ENCODE measurements at places on chromosomes 3 and 15. TPM values are rescaled to one million over a fixed set of nuclear protein-coding genes. Genes with fewer than 3 reads are reported as not detected.

Gene FOXB1
- polyA plus RNA-seq, result not detected

Gene C15orf62
- polyA plus RNA-seq, result 0.19 TPM

Gene FRMD4B
- polyA plus RNA-seq, result 3.0 TPM

Gene KNG1
- not detected for polyA plus RNA-seq

Gene TMEM266
- 12.1 TPM for polyA plus RNA-seq

Gene ANKRD34C
- not detected for polyA plus RNA-seq

Gene RPSA
- 961 TPM for polyA plus RNA-seq

Gene NOX5
- not detected for polyA plus RNA-seq

Gene OXTR
- polyA plus RNA-seq, result 0.38 TPM

Gene STRIT1
- 1,075 TPM for polyA plus RNA-seq

Gene TTLL13
- polyA plus RNA-seq, result 0.03 TPM

- no peak for DNase-seq
Measured at GRCh38 chr3:159528251-159528895, 460.3 kb upstream of the IL12A start.

DNA sequence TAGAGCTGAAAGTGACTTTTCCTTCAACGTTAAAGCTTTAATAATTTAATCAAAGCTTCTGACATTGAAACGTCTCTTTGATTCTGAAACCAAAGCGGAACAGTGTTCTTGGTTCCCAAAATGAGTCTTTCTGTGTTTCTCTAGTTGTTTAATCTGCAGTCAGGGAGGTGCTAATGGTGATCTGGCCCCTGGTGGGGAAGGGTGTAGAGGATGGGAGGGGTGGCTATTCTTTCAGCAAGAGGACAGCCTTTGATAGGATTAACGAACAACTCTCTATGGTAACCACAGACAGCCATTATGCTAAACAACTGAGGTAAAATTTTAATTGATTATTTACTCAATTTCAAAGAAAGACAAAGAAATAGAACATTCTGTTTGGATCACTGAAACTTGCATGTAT lies 79.9 kb upstream of the CADPS start:
- DNase-seq, result no peak

GRCh38 chr3:186451371-186451770 lies 89.3 kb upstream of the DGKG start:
- DNase-seq, result no peak

- no peak for DNase-seq
Measured at GRCh38 chr15:31346367-31347066, 19.9 kb downstream of the KLF13 start.

GRCh38 chr3:40534283-40534682 lies 9.5 kb downstream of the ZNF621 start:
- DNase-seq, result no peak

DNA sequence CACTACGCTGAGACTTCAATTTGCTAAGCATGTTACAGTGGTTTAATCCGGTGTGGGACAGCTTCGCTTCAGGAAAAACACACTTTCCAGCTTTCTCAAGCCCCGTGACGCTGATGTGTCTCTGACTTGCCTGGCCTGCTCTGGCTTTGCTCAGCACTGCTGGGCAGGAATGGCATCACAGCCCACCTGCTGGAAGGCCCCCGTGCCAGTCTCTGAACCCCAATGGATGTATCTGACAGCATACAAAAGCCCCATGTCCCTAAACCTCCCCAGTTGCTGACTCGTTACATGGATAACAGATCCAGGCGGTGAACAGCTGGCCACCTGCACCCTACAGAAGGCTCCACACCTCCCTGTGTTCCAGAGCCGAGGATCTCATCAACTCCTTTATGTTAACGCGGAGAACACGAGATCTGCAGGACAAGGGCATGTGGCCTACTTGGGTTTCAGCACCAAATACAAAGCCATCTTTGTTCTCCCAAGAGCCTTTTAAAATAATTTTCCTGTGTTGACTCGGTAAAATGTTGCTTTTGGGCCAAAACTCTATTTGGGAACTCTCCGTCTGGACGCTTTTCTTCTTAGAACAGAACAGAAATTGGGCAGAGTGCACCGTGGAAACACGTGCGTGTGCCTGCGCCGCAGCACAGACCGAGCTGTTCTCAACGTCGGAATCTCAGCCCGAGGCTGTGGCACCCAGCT lies 61.4 kb downstream of the ATP10A start:
- DNase-seq, result no peak

DNA sequence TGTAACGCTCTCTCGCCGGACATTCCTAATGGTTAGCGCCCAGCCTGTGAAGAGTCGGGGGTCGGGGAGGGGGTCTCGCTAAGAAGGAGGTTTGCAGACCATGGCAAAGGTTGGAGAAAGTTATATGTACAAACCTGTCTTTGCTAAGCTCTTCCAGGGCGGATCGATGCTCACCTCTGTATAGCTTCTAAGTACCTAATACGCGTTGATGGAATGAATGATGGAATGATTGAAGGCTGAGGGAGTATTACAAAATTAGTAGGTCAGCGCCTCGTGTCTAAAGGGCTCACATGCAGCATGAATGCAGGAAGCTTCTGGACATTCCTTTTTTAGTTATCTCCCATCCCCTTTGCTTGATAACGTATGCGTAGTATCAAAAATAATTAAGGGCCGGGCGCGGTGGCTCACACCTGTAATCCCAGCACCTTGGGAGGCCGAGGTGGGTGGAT lies 305 bp upstream of the KPNA1 start:
- DNase-seq, result no peak

- DNase-seq, result no peak
Measured at GRCh38 chr15:57218826-57219576, 157.3 kb upstream of the CGNL1 start.

DNA sequence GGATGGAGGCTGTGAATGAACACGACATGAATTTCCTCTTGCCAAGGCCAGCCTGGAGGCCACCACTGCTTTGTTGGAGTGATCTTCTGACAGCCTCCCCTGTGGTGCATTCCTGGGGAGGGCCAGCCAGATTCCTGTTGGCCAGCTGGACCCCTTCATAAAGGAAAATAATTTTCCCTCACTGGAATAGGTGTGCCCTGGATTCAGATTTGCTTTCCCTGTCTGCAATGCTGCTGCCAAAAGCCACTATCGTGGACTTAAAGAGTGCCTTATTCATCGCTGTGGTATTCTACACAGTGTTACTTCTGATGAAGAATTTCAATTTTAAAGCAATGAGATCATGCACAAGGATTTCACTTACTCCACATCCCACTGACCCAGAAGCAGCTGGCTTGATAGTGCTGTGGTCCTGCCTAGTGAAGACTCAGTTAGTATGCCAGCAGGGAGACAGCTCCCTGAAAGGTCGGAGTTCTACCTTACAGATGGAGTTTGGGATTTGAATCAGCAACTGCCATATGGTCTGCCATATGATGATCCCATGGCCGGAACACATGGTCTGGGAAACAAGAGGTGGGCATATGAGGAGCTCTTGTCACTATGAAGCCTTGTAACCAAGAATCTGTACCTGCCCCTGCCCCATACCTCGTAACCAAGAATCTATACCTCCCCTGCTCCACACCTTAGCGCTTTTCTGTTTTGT lies 145.2 kb downstream of the KLF13 start:
- no peak for DNase-seq

DNA sequence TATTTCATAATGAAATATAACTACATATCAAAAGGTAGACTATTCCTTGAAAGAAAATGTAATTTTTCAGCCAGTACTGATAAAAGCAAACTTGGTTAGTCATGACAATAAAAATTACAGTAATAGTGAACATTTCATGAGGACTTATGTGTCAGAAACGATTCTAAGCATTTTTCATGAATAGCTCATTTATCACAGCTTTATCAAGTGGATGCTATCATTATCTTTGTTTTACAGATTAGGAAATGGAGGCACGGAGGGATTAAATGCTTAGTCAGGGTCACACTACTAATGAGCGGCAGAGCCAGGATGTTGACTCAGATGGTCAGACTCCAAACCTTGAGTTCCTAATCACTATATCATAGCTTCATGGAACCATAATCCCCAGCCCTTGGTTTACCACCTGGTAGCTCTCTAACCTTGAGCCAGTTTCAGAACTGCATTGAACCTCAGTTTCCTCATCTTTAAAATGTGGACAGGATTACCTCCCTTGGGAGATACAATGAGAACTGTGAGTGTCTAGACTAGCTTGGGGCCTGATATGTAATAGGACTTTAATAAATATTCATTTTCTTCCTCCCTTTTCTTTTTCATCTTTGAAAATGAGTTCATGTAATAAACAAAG lies 85.4 kb downstream of the TNIK start:
- no peak for DNase-seq

GRCh38 chr3:94909726-94910125 lies 846.9 kb downstream of the NSUN3 start:
- DNase-seq, result no peak

DNA sequence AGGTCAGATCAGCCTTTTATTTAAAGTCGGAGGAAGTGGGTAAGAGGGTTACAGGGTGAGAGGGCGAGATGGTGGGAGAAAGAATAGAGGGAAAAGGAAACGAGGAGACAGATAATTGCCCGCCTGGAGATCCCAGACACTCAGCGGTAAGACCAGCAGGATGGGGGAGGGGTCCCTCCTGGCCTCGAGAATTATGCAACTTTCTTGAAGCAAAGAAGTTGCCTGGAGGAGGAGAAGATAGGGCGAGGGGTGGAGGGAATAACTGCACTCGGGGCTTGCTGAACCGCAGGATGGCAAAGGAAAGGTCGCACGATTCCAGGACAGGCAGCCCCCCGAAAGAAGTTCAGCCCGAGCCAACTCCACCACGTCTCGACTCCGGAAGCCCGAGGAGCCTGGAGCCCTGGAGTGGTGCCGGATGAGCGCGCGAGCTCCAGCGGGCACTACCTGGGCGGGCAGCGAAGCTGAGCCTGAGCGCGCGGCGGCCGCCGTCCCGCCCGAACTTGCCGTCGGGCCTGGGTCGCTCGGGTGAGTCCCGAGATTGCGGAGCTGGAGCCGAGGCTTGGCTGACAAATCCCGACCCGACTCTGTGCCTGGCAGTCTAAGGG lies 402 bp downstream of the WWTR1 start:
- peak; percentile 78 for DNase-seq

DNA sequence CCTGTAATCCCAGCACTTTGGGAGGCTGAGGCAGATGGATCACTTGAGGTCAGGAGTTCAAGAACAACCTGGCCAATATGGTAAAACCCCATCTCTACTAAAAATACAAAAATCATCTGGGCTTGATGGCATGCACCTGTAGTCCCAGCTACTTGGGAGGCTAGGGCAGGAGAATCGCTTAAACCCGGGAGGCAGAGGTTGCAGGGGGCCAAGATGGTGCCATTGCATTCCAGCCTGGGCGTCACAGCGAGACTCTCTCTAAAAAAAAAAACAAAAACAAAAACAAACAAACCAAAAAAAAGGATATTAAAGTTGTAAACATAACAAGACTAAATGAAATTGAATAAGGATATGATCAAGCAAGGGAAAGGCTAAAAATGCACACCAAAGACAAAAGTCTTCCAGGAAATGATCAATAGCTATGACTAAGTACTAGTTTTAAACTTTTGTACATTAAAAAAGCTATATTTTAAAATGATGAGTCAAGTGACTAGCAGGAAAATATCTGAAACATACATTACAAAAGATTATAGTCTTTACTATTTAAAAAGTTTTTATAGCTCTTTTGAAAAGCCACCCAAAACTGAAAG lies 28.6 kb downstream of the KLHL6 start:
- DNase-seq, result no peak

DNA sequence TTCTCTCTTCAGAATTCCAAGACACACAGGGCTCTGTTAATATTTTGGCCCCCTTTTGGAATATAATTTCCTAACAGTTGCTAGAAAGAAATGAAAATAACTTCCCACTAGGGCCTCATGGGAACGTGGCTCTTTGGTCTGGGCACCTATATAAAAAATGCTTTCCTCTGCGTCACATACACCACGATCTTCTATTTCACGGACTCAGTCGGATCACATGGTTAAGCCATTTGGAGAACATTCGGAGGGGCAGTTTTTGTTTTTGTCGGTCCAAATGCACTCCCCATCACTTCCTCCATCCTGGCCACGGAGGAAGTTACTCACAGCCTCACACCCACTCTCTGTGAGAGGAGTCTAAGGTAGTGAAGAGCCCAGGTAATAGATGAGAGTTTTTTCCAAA lies 21.0 kb downstream of the TMEM44 start:
- no peak for DNase-seq

GRCh38 chr3:49388289-49388820 lies 23.4 kb downstream of the RHOA start:
- DNase-seq, result no peak

DNA sequence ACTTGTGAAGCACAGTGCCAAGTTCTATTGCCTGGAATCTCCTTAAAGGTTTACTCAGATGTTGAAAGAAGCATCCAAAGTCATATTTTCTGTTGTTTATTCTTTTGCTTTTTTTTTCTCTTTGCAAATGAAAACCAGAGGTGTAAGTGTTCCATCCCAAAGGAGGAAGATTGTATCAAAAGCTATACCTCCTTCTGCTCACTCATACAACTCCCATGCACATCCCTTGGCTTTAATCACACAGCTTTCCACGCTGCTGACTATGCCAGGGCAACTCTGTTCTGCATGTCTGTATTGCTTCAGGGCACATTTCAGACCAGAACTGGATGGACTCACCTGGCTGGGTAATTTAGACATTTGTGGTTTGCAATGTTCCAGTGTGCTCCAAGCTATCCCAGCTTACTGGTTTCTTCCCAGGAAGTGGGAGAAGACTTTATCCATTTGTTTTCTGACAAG lies 399.6 kb upstream of the TBL1XR1 start:
- no peak for DNase-seq

- no peak for DNase-seq
Measured at GRCh38 chr15:29066838-29067237, 181.1 kb downstream of the APBA2 start.

DNA sequence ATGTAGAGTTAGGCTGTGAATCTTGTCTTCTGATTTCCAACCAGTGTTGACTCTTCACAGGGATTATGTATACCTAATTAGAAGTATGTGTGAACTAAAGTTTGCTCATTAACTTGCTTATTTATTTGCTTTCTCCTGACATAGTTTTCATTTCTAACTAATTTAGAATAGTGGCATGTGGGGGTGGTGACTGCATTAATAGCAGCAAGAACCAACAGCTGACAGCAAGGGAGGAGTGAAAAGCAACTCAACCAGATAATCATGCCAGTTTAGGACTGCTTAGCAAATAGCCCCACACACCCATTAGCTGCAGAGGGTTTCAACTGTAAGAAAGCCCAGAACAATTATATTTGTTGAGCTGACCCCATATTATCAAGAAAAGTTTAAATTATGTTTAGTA lies 3.8 kb downstream of the ST3GAL6 start:
- no peak for DNase-seq

DNA sequence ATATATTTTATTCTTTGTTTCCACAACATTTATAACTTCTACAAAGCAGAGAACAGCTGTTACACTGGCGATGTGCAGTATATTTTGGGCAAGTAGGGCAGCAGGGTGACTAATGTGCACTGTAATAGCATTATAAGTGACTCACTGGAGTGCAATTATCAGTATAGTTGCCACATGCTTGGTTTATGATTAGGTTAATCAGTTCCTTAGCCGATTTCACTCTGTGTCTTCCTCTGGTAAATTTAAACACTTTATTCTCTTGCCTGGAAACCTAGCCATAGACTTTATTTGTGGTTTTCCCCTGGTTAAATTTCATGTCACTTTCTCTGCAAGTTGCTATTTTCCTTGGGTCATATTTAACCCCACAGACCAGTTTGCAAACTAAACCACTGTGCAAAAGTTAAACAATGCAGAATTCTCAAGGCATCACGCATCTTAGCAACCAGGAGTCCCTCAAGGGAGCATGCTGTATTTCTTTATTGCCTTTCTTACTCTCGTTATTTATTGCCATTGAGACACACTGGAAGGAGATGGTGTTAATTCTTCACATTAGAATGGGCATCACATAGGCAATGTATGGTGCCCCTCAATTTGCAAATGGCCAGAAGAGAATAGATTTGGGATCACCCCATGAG lies 690.2 kb upstream of the DPPA4 start:
- DNase-seq, result no peak

- DNase-seq, result no peak
Measured at GRCh38 chr3:137464341-137464740, 299.8 kb upstream of the SOX14 start.

Measured in psoas muscle (tissue), 8 donors.